Lung (tissue), 17 donors: ENCODE measurements at places on chromosomes 6 and 20.

DNA sequence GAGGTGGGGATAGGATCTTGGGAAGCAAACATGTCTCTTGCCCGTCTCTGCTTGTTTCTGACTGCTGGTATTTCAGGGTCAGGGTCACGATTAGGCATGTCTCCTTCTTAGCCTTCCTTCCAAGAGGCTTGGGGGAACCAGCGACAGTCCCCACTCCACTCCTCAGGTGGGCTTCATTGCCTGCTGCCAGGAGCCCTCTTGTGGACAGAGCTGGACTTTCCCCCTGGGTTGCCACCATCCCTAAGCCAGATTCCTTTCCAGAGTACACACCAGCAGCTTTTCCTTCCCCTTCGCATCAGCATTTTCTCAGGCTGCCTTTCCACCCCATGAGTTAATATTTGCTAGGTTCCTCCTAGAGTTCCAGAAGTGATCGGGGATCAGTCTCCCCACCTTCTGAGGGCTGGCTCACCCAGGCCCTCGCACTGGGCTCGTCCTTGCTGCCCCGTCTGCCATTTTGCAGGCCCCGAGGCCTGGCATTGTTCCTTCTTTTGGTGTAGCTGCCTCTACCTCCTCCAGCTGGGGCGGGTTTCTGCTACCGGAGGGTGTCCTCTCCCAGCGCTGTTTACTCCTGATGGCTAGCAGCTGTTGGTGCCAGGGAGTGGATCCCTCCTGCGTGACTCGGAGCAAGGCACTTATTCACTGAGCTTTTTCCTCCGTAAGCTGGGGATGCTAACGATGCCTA lies 8.8 kb upstream of the C20orf144 start:
- DNase-seq, result peak; percentile 81

DNA sequence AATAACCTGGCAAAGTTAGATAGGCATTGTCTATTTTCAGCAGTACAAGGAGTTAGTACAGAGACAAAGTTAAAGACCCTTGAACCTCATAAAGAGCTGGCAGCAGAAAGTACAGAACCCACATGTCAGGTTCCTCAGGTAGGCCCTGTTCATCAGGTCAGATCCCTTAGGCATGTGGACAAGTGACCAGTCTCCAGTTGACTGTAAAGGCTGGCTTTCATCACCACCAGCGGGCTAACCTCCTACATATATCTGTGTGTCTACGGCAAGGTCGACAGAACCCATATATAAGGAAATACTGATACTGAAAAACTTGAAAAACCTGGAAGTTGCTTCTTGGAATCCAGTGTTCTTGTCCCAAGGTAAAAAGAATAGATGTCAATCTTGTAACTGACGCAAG lies 223.1 kb upstream of the SGK1 start:
- DNase-seq, result no peak

- DNase-seq, result peak; percentile 38
Observed at GRCh38 chr20:3115190-3116107, 30.9 kb upstream of the AVP start.

- no peak for DNase-seq
Observed at GRCh38 chr20:60071965-60072364, 113.7 kb downstream of the CDH26 start.

DNA sequence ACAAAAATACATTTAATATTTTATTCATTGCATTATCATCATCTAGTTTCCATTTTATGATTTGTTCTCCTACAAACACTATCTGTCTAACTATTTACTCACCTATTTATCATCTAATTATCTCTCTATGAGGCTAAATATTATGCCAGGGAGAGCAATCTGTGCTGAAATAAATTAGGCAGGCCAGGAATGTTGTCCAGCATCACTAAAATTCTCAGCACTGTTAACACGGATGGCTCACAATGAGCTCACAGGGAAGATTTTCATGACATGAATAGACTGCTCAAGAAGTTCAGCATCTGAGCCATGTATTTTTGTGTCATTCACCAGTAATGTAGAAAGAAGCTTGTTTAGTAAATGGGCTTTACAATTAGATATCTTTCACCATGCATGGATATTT lies 1277.2 kb downstream of the GRIK2 start:
- no peak for DNase-seq

- DNase-seq, result no peak
Observed at GRCh38 chr6:111427341-111428116, 55.5 kb downstream of the REV3L start.

GRCh38 chr6:81767163-81767891 lies 14.8 kb upstream of the TENT5A start:
- no peak for DNase-seq

DNA sequence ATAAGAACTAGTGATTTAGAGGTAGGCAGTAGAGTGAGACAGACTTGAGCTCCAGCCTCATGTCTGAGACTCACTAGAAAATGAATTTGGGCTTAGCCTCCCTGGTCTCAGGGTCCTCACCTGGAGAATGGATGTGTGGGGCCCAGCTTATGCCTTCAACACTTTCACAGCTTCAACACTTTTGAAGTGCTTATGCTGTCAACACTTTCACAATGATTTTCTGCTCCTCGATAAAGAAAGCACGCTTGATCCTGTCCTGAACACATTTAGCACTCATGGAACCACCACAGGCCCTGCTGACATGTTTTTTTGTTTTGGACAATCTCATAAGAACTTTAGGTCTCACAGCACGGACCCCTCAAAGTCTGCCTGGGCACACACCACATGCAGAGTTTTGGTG lies 229.3 kb downstream of the PACRG start:
- no peak for DNase-seq

DNA sequence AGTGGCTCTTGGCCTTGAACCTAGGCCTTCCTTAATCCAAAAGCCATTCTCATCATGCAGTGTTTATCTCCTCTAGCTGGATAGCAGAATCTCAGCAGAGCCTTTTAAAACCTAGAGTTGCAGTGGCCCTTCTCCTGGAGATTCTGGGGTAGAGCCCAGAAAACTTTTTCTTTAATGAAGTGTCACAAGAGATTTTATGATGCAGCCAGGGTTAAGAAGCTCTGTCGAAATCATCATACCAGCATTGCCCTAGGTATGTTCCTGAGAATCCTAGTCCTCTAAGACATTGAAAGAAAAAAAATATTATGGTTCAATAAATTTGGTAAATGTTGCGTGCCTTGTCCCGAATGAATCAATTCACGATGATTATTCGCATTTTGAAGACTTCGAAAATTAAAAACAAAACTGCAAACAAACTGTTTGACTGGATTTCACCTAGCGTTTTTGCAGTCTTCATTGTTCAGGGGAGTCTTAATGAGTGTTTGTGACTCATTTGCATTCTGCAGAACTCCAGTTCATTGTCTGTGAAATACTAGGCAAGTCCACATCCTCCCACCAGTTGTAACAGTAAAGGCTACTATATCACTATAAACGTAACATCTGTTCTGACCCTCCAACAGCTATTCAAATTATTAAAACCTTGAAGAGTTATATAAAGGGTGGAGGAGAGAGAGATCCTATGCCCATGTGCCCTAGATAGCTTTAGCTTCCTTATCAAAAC lies 198.6 kb downstream of the UST start:
- DNase-seq, result no peak

DNA sequence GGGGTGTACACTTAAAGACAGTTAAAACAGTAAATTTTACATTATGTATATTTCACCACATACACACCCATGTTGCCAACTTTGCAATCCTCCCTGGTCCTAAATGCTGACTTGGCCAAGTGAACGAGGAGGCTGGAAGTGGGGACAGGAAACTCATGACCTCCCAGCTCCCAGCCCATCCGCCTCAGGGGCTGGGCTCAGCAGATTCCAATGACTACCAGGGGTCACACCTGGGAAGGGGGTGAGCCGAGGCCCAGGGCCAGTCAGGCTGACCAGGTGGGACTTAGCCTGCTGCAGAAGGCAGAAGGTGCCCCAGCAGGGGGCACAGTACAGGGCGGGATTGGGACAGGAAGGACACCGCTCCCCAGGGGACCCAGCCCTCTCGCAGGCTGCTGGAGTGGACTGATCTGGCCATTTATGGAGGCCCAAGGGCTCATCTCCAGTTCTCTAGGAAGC lies 2.4 kb downstream of the SIGLEC1 start:
- no peak for DNase-seq

DNA sequence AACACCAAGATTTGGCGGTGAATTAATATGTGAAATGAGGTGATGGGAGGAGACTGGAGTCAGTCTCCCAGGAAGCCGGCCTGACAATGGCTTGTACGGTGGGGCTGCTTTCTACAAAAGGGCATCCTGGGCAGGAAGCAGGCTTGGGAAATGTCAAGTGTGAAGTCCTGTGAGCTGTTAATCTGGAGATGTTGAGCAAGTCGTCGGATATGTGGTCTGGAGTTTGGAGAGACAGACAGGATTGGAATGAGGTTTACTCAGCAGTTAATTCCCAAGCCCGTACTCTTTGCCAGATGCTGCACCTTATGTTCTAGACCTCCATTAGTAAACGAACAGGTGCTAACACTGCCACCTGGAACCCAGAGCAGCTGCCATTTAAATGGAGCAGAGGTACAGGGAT lies 107.7 kb upstream of the FOXC1 start:
- no peak for DNase-seq

GRCh38 chr6:52808660-52809059 lies 5.0 kb upstream of the GSTA1 start:
- no peak for DNase-seq

DNA sequence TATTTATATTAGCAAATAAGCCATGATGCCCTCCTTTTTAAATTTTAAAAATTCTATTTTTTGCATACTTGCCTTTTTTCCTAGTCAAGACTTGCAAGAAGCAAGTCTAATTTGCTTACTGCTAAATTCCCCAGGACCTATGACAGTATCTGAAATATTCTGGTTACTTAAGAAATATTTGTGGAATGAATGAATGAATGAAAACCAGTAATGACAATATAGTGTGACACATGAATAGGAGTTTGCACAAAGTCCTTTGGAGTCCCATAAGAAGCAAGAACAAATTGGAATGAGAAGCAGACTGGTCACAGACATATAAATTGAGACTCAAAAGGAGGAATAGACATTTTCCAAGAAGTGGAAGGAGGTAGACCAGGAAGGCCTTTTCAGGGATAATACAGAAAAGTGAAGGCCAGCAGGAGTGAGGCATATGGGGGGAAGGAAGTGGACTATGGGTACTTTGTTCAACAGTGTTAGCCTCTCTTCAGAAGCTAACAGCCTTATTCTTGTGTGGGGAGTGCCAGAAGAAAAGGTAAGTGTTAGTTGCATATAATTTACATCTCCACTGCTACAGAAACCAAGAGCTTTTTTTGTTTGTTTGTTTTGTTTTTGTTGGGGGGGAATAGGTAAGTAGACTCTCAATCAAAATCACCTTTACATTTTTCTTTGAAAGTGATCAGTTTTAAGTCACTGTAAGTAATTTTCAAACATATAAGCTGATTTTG lies 93.6 kb upstream of the FAM184A start:
- no peak for DNase-seq

GRCh38 chr20:23340524-23340923 lies 10.1 kb upstream of the NXT1 start:
- peak; percentile 86 for DNase-seq

GRCh38 chr6:54916858-54917257 lies 70.3 kb downstream of the FAM83B start:
- no peak for DNase-seq

GRCh38 chr6:88780714-88781389 lies 182.6 kb downstream of the RNGTT start:
- peak; percentile 75 for DNase-seq

DNA sequence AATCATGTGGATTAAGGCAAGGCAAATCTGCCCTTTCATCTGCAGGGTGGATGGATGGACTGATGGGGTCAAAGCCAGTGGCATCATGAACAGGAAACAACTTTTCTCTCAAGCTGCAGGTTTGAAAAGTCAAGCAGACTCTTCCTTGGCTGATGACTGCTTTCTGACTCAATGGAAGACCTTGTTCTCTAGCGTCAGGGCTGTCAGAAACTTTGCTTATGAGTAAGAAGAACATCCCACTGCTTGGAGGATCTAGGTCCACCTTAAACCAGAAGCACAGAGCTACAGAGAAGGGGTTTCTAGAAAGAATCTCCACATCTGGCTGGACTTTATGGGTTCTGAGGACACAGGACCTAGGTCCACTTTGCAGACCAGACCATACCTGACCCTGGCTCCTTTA lies 36.3 kb upstream of the CST5 start:
- DNase-seq, result no peak

DNA sequence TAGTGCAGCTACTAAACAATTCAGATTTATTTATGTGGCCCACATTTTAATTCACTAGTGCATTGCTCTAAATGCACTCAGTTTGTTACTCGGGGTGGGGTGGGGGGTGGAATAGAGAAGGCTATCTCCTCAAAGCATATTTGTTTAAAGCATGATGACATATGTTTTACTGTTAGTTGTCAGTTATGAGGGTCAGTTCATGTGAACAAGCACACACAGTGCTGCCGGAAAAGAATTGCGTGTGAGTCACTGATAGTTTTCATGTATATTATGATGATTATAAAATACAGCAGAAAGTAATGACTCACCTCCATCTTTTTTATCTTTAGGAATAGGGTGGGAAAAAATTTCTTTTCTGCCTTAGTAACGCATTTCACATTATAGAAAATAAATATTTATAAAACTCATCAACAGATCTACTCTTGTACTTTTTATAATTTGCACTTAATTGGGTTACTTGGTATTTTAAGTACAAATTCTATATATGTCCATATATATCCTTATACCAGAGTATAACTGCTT lies 42.2 kb upstream of the STXBP5 start:
- DNase-seq, result no peak

GRCh38 chr6:169415179-169415578 lies 161.5 kb upstream of the THBS2 start:
- DNase-seq, result no peak

DNA sequence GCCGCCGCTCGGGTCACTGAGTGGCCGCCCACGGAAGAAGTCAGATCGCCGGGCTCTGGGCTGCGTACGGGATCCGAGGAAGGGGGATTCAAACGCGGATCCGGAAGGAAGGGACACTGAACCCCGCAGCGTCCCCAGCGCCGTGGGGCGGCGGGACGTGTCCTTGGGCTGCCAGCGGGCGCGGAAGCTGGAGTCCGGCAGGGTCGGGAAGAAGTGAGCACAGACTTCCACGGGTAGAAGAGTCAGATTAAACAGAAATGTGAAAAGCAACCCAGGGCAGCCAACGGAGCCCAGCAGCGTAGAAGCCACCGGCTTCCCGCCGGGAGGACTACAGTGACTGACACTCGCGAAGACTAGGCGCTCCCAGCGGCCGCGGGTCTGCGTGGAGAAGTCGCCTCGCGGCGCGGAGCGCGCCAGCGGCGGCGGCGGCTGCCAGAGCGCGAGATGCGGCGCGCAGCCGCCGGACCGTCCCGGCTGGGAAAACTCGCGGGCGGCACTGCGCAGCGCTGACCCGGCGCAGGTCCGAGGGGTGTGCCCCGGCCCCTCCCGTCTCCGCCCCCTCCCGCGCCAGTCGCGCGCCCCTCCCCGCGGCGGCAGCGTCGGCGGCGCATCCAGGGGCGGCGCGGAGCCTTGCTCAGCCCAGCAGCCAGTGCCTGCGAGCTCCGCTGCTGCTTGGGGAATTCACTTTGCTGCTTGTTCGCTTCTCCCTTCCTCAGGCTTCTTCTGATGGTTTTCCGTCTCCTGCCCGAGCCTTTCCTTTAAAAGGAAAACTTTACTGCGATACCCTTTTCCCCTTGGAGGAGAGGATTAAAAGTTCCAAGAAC lies at the start of gene SAMD5:
Gene SAMD5, plus strand, starts transcription at position 649 of the 824 bp plus-strand sequence. CDS start 239 bp downstream, outside the sequence.
- DNase-seq, result peak; percentile 86
